SW 1271 (cell line): ENCODE measurements at places on chromosomes 3 and 15.

DNA sequence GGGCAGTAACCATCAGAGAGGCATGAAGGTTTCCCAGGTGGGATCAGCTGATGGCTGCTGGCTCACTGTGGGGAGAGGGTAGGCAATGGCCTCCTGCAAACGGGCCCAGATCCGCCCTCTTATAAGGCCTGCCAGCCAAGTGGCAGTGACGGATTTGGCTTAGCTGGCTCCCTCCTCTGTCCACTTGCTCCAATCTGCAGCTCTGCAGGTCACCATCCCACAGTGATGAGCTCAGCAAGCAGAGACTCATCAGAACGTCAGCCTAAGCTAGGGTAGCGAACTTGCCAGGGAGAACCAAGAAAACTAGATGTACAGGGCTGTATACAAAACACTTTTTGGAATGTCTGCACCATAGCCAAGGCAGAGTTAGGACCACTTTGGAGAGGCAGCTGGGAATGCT lies 62.8 kb upstream of the DCLK3 start:
- DNase-seq = no peak

DNA sequence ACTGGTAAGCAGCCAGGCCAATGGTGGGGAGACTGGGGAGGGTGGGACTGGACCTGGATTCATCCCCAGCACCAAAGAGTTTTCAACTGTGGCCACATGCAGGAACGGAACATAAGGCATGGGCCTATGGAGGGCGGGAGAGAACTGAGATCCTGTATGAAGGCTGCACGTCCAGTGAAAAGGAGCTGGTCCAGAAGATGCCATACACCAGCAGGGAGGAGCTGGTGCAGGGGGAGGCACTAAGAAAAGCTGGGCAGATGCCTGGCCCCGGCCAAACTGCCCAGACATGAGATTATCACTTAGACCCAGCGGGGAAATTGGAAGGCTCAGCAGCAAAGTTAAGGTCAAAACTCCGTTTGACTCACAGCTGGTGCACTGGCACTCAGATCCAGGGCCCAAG lies 58.1 kb upstream of the MCF2L2 start:
- DNase-seq = no peak

DNA sequence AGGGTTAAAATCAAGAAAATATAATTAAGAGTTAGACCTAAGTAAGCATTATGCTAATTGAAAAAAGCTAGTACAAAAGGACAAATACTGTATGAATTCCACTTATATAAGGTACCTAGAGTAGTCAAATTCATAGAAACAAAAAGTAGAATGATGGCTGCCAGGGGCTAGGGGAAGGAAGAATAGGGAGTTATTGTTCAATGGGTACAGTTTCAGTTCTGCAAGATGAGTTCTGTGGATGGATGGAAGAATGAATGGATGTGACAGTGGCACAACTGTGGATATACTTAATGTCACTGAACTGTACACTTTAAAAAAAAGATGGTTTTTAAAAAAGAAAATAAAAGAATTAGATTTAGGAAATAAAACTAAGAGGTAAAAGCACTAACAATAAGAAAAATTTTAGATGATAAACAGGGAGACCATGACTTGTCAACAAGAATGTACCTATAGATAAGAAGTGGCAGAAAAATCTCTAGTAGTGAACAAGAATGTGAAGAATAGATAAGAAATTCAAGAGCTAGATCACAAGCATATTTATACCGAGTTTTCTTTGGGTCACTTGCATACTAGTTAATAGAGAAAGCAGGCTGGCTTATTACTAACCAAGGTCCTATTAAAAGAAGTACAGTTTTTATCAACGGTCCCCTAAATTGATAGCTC lies 5.5 kb downstream of the IFT80 start:
- no peak for DNase-seq

- no peak for DNase-seq
These were observed 265.7 kb downstream of the DIPK2A start for GRCh38 chr3:144237351-144237750.

- DNase-seq = no peak
These were observed 527 bp downstream of the B2M start for GRCh38 chr15:44711743-44712345.

DNA sequence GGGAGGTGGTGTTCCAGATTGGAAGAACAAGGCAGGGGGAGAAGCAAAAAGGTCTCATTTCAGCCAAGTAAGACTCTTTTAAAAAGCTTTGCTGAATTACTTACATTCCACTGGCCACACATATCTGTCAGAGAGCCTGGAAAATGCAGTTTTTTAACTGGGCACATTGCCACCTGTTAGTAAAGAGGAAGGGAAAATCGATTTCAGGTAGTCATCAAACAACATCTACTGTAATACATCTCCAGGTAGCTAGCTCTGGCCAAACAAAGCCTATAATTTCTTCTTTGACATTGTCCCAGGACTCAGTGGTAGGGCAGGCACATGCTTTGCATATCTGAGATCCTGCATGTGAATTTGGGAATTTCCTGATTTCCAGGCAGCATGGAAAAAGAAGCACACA lies 480.7 kb upstream of the SUCLG2 start:
- no peak for DNase-seq

DNA sequence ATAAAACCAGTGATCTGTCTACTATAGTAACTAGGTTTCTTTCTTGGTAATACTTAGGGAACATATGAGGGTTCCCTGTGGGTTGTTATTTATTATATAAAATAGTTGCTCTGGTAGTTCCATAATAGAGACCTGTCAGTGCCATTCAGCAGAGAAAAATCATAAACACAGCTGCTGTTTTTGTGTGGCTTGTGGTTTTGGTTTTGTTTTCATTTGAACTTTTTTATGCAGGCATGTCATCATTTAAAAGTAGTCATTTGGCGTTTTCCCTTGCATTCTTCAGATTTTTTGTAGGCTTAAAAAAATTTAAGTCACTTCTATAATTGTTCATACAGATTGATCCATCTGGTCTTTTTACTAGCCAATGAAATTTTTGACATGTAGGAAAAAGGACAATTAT lies 47.9 kb downstream of the PIK3CA start:
- no peak for DNase-seq

DNA sequence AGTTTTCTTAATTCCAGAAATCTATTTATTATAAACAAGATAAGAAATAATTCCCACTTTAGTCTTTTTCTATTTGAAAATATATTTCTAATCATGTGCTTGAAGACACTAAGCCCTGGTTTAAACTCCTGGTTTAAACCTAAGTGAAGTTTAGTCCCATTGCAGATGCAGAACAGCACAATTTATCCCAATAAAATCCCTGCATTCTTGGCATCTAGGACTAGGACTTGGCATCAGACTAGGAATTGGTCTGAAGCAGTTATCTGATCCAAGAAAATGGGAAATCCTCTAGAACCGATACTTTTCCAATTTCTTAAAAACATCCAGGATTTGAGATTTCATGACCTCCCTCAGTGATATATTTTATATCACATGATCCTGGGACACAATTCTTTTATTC lies 168.8 kb upstream of the VEPH1 start:
- no peak for DNase-seq

- DNase-seq = no peak
These were observed 17.4 kb downstream of the DET1 start for GRCh38 chr15:88529021-88529630.

DNA sequence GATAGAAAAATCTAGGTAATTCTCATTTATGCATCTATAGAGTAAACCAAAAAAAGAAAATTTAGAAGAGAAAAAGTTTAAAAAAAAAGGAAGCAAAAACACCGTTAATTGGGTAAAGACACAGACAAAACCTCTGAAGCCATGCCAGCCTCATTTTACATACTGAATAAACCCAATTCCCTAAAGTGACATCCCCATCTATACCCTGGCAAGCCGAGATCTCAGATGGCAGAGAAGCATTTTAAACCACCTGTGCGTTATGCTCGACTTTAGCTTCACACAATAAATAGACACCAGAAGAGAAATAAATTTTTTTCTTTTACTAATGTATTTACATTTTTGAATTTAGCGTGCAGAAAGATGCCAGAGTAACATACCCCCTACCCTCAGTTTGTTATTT lies 382.1 kb downstream of the PLCL2 start:
- no peak for DNase-seq

- no peak for DNase-seq
These were observed 300.4 kb upstream of the RASGRP1 start for GRCh38 chr15:38864827-38865581.
